ENCODE measurements at places on chromosomes 1 and 21.
A peak's percentile ranks its signal among the peaks of the same experiment; 100 is the strongest.

DNA sequence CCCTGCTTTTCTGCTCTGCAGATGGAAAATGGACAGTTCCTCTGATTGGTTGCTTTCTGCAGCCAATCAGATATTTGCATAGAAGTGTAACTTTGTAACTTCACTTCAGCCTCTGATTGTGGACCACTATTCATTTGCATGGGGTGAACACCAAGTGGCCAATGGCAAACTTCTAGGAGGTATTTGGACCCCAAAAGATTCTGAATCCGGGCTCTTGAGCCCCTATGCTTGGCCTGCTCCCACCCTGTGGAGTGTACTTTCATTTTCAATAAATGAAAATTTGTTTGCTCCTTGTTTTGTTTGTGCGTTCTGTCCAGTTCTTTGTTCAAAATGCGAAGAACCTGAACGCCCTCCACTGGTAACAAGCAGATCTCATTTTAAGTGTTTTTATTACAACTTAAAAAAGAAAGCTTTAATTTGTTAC is 6.4 kb upstream of the GSTM4 start:
- DNase-seq = no peak

DNA sequence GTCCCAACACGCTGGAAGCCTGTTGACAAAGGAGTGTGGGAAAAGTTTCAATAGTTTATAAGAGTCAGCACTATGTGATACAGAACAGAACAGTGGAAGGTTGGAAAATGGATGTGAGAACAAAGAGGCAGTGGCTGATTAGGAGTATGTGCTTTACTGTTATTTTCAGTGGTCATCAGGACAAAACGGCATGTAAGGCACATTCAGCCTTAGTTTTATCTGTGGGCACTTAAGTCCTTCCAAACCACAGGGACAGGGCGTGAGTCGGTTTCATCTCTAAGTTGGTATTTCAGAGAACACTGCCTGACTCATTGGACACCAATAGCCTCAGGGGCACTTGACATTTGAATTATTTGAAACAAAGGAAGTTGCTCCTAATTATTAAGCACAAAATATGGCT is 306.9 kb downstream of the ASTN1 start:
- DNase-seq = peak; percentile 37

GRCh38 chr21:38186661-38187270 is 70.0 kb upstream of the KCNJ15 start:
- no peak for DNase-seq

GRCh38 chr1:182596934-182597333 is 7.3 kb downstream of the RGS16 start:
- no peak for DNase-seq

GRCh38 chr1:81505831-81506230 is 294.9 kb upstream of the ADGRL2 start:
- no peak for DNase-seq

DNA sequence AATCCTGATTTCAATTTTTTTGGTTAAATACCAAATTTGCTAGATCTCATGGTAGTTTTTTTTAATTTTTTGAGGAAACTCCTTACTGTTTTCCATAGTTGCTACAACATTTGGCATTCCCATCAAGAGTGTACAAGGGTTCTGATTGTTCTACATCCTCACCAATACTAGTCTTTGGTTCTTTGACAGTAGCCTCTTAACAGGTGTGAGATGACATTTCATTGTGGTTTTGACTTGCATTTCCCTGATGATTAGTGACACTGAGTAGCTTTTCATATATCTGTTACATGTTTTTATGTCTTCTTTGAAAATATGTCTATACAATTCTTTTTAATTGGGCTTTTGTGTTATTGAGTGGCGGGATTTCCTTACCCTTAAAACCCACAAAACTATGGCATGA is 20.9 kb upstream of the RGS13 start:
- DNase-seq = no peak

DNA sequence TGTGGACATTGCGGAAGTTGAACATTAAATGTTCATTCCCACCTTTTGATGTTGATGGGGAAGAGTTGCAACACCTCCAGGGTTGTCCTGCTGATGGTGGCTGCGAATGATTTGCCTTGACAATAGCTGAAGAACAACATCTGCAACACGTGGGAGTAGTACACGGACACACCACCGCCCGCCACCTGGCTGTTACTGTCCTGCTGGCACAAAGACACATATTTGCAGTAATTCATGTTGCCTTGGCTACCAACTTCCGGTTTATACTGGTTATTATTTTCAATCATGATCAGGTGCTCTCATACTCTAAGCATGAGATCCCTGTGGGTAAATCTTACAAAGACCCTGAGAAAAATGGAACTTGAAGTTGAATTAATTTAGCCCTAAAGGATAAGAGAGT is 55.2 kb downstream of the UBR4 start:
- DNase-seq = no peak

DNA sequence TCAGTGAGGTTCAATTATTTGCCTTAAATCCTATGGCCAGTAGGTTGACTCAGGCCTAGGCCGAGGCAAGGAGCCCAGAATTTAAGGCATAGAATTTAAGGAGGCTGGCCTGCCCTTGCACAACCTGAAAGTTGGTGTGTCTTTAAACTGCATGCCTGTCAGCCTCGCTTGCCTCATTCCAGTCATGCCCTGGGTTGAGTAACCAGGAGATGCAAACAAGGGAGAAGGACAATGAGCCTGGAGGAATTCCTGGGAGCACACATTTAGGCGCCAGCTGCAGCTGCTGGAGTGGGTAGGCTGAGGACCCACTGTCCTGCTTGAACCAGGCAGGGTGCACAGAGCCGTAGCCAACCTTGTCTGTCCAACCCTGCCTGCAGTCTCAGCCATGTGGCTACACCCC is 11.7 kb downstream of the CD2 start:
- DNase-seq = no peak
